ENCODE measurements at places on chromosomes 2 and 18. TPM values are rescaled to one million over a fixed set of nuclear protein-coding genes. Genes with fewer than 3 reads are reported as not detected.
A peak's percentile ranks its signal among the peaks of the same experiment; 100 is the strongest.

DNA sequence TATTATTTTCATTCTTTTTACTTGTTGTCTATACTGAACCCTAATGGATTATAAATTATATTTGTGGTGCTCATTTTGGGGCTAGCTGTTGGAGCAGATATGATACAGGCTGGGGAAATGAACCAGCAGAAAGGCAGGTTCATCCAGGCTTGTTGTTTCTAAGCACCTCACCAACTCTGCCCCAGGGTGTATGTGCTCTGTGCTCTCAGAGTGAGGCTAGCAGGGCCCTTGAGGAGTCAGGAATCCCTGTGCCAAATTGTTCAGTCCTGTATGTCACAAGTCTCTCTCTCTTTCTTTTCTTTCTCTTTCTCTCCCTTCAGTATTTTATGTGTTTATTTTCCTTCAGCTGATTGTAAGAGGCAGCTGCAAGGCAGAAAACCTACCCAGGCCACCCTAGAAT lies 181.1 kb upstream of the DPP10 start:
- no peak for DNase-seq

The STEAP3 gene
- polyA plus RNA-seq, result 30.6 TPM

GRCh38 chr2:165281387-165281786 lies 42.2 kb downstream of the SCN2A start:
- DNase-seq, result no peak

- no peak for DNase-seq
Observed at GRCh38 chr2:190355968-190356644, 12.7 kb downstream of the INPP1 start.

The GLI2 gene
- polyA plus RNA-seq, result 3.4 TPM

DNA sequence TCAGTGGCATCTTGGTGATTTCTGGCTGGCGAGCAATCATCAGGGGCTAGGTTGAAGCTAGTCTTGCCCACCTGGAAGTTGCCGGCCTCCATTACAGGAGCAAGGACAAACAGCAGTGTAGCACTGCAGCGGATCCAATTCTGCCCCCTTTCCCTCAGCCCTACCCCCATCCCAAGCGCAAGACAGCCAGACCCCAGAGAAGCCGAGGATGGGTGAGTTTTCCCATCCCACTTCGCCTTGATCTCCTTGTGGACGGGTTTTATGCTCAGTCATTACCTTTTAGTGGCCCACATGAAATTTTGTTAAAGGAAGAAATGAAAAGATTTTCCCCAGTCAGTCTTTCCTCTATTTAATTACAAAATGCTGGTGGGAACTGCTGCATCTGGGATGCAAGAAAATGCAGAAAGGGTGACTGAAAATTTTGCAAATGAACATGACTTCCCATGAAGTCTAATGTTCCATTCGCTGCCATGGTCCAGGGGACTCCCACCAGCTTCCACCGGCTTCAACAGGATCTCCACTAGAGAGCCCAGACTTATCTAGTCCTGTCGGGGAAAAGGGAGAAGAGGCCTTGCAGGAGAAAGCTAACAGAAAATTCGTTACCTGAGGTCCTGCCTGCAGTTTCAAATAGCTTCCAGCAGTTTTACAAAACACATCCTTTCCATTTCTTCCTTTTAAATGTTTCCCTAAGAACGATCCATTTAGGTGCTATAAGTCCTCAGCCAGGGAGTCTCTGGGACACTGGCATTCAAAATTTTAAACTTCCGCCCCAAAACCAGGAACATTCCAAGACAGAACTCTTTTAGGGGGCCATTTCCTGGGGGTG lies 1.9 kb upstream of the HOXD9 start:
- no peak for DNase-seq

DNA sequence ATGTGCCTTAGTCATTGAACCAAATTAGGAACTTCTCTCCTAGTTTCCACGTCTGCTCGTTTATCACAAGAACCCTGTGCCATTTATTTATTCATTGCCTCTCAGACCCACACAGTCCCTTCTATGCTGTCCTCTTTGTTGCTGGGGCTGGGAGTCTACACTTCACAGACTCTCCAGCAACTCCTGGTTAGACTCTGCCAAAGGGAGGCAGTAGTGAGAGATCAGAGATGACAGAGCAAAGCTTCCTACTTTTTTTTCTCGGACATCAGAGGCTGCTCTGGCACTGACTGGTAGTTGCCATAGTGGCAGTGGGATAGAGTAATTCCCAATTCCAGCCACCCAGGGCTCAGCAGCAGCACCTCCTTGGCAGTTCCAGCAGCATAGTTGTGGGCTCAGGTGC lies 277.5 kb downstream of the BCL11A start:
- no peak for DNase-seq

The ORC4 gene
- 22.0 TPM for polyA plus RNA-seq

The BCS1L gene
- polyA plus RNA-seq, result 59.8 TPM

DNA sequence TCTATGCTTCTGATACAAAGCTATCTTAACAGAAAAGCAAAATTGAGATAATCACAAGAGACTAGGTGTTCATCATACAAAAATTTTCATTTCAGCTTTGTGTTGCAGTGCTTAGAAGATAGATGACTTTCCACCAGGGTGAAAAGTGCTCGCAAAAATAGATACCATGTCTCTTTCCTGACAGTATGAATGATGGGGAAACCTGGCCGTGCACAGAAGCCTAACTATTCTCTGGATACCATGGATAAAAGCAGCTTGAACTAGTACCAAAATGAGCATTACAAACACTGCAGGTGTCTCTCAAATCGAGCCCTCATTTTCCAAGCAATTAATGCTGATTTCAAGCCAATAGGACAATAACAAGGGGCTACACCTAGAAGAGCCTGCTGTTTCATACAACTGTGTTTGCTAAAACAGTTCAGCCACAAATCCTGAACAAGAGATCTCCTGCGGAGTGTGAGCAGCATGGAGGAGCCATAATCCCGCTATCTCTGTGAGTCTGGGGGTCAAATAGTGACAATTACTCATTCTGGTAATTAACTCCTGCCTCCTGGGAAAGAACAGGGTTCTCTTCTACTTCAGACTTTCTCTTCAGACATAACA lies 507.6 kb downstream of the PID1 start:
- no peak for DNase-seq

GRCh38 chr2:195450552-195451113 lies 206.4 kb upstream of the SLC39A10 start:
- DNase-seq, result peak; percentile 48

- DNase-seq, result no peak
Observed at GRCh38 chr2:232568161-232568560, 17.7 kb downstream of the EIF4E2 start.

The XRCC5 gene
- polyA plus RNA-seq, result 125 TPM

GRCh38 chr2:13050764-13051163 lies 334.0 kb downstream of the TRIB2 start:
- DNase-seq, result no peak

GRCh38 chr18:44123743-44124142 lies 556.9 kb upstream of the SETBP1 start:
- no peak for DNase-seq

- DNase-seq, result no peak
Observed at GRCh38 chr2:38438883-38439612, 62.0 kb upstream of the ATL2 start.

GRCh38 chr2:1024981-1025380 lies 74.3 kb downstream of the SNTG2 start:
- no peak for DNase-seq

- DNase-seq, result peak; percentile 87
Observed at GRCh38 chr18:2906704-2907549, 60.1 kb downstream of the EMILIN2 start.

DNA sequence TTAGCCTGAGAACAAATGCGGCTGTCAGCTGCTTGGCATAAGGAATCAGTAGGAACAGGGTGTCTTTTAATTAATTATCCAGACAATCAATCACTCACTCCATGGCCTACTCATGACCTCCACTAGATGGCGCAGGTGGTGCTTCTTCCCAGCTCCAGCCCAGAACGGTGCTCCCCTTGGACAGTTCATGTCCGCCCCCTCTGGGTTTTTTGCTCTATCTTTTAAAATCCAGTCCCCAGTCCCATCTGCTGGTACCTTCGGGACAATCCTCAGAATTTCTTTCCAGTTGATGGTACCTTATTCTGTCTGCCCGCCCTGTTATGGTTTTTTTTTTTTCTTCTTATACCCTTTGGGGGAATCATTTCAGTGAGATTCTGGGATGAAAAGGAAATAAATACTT lies 99.8 kb downstream of the CACNB4 start:
- DNase-seq, result peak; percentile 72

- no peak for DNase-seq
Observed at GRCh38 chr2:128640166-128640844, 321.6 kb upstream of the HS6ST1 start.

DNA sequence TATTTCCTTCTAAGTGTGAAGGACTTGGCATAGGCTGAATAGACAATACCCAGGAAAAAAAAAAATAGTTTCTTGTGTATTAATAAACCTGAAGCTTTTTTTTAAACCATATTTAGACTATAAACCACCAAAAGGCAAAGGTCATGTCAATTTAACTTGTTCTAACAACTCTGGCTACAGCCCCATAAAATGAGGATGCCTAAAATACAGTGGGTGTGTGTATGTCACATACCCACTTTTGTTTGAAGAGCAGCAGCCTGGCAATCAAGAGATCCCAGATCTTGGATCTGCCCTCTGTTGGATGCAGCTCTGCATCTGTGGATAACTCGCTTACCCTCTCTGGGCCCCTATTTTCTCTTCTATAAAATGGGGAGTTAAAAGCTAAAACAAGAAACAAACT lies 65.4 kb downstream of the SATB2 start:
- no peak for DNase-seq

GRCh38 chr2:240983996-240984498 lies 14.4 kb upstream of the SNED1 start:
- no peak for DNase-seq

- peak; percentile 22 for DNase-seq
Observed at GRCh38 chr2:157838442-157839161, 37.5 kb downstream of the ACVR1 start.

DNA sequence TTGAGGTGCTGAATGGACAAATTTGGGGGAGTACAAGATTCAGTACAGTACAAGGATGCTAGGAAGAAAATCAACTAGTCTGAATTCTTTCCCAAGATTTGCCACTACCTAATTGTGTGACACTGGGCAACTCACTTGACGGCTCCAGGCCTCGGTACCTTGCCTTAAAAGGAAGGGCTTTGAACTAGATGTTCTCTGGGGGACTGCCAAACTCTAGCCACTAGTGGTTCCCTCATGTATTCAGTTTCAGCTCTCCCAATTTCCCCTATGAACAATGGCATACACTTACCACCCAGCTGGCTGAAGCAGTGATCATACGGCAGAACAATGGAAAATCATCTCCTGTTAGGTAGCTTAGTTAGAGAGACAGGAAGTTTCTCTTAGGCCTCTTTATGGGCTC lies 73.4 kb downstream of the VWC2L start:
- DNase-seq, result no peak

- DNase-seq, result no peak
Observed at GRCh38 chr2:54858021-54858681, 134.7 kb downstream of the EML6 start.

- no peak for DNase-seq
Observed at GRCh38 chr2:74001781-74002504, 17.2 kb downstream of the TET3 start.

The CCDC178 gene
- polyA plus RNA-seq, result not detected

DNA sequence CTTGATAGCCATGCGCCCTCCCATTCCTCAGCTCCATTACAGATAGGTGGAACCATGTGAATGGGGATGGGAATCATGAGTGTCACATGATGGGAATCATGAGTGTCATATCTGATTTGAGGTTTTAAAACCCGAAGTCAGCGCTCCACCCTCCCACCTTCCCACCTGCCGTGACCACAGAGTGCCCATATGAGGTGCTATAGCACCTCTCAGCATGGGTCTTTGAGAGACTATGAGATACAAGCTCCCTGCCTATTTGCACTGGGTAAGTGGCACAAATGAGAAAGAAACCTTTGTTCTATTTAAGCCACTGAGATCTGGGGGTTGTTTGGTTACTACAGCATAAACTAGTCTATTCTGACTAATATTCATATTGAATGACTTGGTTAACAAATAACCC lies 78.5 kb upstream of the PTPRM start:
- DNase-seq, result no peak

DNA sequence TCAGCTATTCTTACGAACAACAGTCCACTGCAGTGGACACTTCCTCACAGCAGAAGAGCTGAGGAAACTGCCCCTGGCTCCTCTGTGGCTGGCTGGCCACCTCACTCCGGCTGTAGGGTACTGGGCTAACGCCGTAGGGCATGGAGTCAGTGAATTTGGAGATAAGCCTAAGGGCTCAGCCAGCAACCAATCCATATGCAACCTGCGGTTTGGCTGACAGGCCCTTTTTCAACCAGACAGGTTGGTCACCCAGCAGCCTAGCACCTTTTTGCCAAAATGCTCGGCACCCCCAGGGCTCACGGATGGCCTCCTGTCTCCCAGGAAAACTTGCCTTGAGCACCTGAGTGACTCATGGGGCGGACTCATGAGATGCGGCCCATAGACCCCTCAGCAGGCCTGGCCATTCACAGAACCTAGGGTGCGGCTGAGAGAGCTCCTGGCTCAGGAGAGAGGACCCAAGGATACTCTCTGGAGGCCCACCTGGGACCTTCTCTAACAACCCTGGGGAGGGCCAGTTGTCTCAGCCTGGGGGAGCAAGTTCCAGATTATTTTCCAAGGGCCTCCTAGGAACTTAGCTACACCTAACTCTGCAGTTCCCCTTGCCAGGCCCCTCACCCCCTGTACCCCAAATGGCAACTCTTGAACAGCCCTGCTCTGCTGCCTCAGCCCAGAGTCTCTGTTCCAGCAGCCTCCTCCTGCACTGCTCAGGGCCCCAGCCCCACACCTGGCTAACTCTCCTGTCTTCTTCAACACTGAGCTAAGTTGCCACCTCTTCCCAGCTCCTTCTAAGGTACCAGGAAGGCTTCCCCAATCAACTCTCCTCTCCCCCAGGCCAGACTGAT lies 252.1 kb downstream of the CYP26B1 start:
- no peak for DNase-seq

The NYAP2 gene
- polyA plus RNA-seq, result not detected

The ALPP gene
- polyA plus RNA-seq, result not detected

GRCh38 chr2:183253441-183254130 lies 129.3 kb downstream of the NUP35 start:
- peak; percentile 17 for DNase-seq

The ATP6V1C2 gene
- 0.06 TPM for polyA plus RNA-seq

Data from SK-N-SH (cell line).